ENCODE measurements at places on chromosomes 16 and 17.

DNA sequence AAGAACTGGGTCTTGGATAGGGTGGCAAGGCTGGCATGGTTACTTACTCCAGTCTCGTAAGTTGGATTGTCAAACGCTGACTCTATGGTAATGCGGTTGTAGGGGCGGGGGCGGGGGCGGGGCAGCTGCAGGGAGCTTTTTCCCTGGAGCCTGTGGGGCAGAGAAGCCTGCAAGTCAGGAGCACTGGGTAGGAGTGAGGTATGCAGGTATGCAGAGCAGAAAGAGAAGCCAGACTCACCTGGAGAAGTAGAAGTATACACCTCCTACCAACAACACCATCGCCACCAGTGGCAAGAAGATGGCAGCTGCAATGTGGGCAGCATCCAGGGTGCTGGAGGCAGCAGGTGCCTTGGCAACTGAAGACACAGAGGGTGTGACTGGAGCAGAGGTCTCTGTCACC lies 4.8 kb upstream of the PHF12 start:
- no peak for DNase-seq

DNA sequence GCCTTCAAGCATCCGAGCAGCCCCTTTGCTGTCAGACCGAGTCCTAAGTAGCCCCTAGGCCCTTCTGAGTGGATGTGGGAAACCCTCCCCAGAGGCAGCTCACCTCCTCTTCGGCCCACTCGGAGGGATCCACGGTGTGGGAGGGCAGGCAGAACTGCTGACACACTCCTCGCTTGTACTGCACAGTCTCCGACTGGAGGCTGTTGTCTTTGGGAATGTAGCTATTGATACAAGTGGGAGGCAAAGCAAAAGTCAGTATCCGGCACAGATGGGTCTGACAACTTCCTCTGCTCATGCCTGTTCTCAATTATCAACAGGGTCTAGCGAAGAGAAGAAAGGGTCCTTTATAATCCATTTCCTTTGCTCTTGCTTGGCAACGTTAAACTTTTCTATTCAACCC lies 25.9 kb upstream of the FOXJ1 start:
- no peak for DNase-seq

DNA sequence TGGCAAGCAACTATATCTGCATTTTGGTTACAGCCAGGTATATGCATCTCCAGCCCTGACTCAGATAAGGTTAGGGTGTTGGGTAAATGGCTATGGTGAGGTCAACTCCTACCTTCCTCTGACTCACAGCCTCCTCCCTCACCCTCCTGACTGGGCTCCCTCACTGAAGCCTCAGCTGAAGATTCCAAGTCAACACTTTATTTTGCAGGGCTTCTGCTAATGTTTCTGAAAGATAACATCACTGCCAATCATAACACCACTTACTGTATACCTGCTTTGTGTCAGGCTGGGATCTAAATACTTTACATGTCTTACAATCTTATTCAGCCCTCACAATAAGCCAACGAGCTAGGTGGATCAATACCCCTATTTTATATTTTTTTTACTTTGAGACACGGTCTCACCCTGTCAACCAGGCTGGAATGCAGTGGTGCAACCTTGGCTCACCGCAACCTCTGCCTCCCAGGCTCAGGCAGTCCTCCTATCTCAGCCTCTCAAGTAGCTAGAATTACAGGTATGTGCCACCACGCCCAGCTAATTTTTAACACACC lies 47.8 kb upstream of the GCSH start:
- DNase-seq: peak; percentile 9

GRCh38 chr16:73179705-73180331 lies 131.9 kb upstream of the ZFHX3 start:
- DNase-seq: no peak

DNA sequence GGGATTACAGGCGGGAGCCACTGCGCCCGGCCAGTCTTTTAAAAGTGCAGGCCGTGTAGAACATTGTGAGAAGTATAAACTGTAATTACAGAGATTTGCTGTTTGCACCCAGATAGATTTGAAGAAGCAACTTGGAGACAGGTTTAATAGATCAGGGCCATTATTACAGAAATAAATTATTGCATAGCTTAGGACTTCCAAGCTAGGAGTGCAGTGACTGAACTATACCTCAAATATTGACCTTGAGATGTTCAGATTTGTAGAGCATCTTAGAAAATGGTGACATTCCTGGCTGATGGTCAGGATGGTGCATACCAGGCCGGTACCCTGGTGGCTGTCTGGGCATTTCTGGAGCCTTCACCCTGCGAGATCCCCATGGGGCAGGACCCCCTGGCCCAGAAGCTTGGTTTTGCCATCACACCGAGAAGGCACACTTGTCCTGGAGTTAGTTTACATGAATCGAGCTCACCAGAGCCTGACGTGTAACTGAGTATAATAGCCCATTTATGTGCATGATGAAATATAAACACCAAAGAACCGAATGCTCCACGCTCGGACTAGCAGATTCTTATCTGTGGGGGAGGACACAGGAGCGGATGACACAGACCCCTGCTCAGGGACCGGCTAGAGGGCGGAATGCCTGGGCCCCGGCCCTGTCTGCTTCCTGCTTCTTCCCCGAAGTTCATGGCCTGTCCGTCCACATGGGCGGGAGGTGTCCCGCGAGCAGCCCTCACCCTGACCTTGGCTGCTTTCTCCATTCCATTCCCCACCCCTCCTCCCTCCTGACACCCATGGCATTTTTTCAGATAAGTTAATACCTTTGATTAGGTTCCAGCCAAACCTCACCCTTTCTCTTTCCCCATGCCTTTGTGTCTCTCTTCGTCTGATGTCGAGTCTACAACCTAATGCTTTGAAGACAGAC lies 32.1 kb downstream of the CCDC40 start:
- DNase-seq: peak; percentile 88

- DNase-seq: no peak
Observed at GRCh38 chr16:54806378-54806777, 124.3 kb upstream of the IRX5 start.

GRCh38 chr16:88113545-88114045 lies 162.4 kb downstream of the BANP start:
- no peak for DNase-seq

GRCh38 chr16:67922740-67923139 lies 8.9 kb downstream of the CTRL start:
- DNase-seq: no peak

DNA sequence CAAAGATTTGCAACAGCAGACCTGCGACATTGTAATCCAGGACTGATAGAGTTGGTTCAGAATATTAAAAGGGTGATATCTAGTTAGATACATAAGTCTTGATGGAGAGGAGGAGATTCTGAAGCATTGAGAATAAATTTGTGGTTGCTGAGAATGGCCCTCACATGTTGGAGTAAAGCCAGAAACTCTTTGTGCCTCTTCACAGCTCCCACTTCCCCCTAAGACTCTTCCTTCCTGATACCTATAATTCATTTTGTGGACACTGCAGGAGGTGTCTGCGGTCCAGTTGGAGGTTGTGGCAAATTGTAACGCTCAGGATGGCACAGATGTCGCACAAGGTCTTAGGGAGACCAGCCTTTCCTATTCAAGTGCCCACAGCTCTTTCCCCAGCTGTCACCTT lies 17.5 kb downstream of the WWOX start:
- no peak for DNase-seq

GRCh38 chr17:80890196-80890920 lies 101.3 kb upstream of the CHMP6 start:
- no peak for DNase-seq

DNA sequence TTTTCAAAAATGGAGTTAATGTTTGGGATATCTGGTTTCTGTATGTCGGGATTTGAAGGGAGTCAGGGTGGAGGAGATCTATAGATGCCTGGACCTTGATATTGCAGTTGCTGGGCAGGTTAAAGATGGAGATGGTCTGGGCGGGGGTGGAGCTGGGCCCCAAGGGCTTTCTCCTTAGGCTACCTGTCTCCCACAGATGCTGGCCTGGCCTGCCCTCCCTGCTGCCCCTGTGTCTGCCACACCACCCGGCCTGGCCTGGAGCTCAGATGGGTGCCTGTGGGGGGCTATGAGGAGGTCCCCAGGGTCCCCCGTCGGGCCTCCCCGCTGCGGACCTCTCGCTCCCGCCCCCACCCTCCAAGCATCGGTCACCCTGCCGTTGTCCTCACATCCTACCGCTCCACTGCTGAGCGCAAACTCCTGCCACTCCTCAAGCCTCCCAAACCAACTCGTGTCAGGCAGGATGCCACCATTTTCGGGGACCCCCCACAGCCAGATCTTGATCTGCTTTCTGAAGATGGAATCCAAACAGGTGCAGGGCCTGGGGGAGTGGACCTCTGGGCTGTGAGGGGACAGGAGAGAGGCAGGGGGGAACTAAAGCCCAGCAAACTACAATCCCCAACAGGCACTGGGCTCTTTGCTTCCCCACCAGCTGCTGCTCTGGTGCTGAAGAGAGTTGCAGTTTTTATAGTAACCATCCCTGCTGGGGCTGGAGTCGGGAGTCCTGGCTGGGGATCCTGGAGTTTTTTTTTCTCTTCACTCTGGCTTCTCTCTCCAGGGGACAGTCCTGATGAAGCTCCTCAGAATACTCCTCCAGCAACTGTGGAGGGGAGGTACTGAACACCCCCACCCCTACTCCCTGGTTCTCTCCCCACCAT lies 2.9 kb downstream of the ARHGEF15 start:
- DNase-seq: no peak

GRCh38 chr17:8475781-8476180 lies 40.1 kb downstream of the NDEL1 start:
- no peak for DNase-seq

DNA sequence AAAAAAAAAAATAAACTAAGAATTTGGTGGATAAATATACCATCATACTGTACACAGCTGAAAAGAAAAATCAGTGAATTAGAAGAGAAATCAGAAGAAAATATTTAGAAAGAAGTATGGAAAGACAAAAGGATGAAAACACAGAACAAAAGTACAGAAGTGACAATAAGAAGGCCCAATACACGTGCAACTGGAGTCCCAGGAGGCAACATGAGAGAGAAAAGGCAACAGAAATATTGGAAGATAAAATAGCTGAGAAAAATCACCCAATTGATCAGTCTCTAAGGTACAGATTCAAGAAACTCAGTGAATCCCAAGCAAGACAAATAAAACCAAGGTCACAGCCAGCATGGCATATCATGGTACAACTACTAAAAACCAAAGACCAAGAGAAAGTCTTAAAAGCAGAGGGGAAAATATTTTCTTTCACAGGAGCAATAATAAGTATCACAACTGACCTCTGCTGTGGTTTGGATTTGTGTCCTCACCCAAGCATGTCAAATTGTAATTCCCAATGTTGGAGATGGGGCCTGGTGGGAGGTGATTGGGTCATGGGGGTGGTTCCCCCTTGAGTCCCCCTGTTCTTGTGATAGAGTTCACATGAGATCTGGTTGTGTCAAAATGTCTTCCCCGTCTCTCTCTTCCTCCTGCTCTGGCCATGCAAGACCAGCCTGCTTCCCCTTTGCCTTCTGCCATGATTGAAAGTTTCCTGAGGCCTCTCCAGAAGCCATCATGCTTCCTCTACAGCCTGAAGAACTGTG lies 20.2 kb upstream of the ENGASE start:
- peak; percentile 20 for DNase-seq

DNA sequence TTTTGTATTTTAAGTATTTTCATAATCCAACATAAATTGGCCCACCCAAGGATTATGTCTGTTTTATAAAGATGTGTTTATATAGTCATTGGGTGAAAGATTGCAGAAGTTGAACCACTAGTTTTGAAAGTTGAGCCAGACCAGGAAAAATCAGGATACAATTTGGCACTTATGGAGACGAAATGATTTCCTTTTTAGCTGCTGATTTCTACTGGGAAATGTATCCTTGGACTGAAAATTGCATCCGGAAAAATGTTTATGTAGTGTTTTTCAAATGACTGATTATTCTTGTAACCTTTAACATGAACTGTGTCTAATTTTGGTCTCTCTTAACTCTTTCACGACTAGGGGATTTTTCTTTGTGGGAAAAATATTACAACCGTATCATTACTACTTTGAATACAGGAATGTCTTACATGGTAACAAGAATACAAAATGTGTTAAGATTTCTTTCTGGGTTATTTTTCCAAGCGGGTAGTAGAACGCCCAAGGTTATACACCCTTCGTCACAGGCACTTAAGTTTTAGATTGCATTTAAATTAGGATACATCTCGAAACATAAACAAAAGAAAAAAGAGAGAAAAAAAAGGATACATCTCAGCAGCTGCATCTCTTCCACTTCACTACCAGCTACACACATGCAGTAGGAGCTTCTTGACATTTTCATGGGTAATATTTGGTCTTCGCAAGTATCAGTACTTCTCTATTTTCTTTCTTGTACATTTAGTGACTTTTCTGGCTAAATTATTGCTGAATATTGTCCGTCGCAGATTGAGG lies 273.0 kb upstream of the TBX2 start:
- no peak for DNase-seq

GRCh38 chr17:6348891-6349290 lies 86.0 kb downstream of the AIPL1 start:
- DNase-seq: no peak

DNA sequence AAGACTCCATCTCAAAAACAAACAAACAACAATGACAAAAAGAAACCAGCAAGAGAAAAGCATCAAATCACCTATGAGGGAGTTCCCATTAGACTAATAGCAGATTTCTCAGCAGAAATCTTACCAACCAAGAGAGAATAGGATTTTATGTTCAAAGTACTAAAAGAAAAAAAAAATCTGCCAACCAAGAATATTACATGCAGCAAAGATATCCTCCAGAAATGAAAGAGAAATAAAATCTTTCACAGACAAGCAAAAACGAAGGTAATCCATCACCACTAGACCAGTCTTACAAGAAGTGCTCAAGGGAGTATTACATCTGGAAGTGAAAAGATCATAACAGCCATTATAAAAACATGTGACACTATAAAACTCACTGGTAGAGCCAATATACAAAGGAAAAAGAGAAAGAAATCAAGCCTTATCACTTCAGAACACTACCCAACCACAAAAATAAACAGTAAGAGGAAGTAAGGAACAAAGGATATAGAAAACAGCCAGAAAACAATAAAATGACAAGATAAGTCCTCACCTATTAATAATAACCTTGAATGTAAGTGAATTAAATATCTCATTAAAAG lies 66.3 kb downstream of the STX8 start:
- no peak for DNase-seq

- peak; percentile 94 for DNase-seq
Observed at GRCh38 chr17:3004150-3004801, 59.1 kb downstream of the OR1D5 start.

DNA sequence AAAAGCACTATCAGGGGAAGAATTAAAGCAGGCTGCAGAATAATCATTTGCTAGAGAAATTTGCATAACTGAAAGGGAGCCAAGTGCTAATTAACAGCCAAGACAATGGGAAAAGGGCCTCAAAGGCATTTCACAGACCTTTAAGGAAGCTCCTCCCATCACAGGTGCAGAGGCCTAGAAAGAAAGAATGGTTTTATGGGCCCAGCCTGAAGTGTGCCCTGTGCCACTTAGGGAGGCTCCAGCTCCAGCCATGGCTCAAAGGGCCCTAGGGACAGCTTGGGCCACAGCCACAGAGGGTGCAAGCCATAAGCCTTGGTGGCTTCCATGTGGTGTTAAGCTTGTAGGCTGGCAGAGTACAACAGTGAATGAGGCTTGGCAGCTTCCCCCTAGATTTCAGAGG lies 50.1 kb downstream of the RNF112 start:
- DNase-seq: no peak

GRCh38 chr17:41617136-41617535 lies 4.6 kb upstream of the KRT16 start:
- no peak for DNase-seq

GRCh38 chr17:27818401-27819105 lies 18.2 kb upstream of the NOS2 start:
- no peak for DNase-seq
